ENCODE measurements at places on chromosomes 2 and 18. TPM values are rescaled to one million over a fixed set of nuclear protein-coding genes. Genes with fewer than 3 reads are reported as not detected.

HOXD13 gene
- total RNA-seq: not detected

ATIC gene
- total RNA-seq: 21.6 TPM

LIMS2 gene
- 2.2 TPM for total RNA-seq

HOXD12 gene
- total RNA-seq: not detected

PSME4 gene
- 31.0 TPM for total RNA-seq

ECEL1 gene
- total RNA-seq: 1.5 TPM

TEX44 gene
- not detected for total RNA-seq

CYP1B1 gene
- 9.3 TPM for total RNA-seq
